ENCODE measurements at places on chromosomes 7 and 10.

DNA sequence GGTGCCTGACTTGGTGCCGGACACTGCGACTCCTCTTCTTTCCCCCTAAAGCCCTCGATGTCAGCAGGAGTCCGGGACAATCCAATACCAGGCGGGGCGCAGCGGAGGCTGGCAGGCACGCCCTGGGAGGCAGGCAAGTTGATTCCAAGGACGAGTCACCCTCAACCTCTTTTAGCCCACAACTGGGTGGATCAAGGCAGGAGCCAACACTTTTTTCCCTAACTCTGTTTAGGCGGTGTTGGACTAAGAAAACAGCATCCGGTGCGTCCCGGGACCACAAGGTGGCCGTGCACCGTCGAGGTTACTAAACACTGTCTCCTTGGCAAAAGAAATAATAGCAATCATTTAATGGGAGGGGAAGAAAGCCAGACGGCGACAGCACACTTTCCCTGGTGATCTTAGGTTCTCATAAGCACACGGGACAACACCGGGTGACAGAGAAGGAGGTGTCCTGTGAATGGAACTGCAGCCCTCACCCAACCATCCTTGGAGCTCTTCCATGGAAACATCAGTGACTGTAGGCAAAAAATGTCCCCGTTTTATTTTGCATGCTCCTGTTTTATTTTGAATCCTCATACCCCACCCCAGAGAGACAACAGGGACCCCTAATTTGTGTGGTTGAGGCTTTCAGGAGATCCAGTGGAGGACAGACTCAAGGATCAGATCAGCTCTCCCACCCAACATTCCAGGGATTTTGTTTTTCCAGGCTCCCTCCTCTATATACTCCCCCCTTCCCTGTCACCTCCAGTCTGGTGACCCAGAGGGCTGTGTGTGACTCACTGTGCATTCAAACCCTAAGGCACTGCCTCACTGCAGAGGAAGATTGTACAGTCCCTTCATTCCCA is 1.3 kb upstream of the CALCR start:
- DNase-seq: no peak

GRCh38 chr7:54426406-54426805 is 115.8 kb upstream of the VSTM2A start:
- DNase-seq: no peak

DNA sequence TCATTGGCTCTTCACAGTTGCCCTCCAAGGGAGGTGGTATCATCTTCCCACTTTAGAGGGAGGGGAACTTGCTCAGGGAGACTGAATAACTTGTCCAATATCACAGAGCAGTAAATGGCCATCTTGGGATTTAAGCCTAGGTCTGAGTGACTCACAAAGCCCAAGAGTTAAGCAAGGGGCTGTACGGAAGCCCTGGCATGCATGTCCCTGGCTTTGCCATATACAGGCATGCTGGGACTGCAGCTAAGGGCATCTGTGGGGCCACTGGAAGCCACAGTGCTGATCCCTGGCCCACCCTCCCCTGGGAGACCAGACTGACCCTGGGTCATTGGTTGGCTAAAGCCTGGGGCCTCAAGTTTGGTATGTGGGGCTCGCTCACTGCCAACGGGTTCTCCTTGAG is 3.1 kb downstream of the VSIR start:
- DNase-seq: no peak

GRCh38 chr7:45407730-45408408 is 166.3 kb upstream of the ADCY1 start:
- no peak for DNase-seq

DNA sequence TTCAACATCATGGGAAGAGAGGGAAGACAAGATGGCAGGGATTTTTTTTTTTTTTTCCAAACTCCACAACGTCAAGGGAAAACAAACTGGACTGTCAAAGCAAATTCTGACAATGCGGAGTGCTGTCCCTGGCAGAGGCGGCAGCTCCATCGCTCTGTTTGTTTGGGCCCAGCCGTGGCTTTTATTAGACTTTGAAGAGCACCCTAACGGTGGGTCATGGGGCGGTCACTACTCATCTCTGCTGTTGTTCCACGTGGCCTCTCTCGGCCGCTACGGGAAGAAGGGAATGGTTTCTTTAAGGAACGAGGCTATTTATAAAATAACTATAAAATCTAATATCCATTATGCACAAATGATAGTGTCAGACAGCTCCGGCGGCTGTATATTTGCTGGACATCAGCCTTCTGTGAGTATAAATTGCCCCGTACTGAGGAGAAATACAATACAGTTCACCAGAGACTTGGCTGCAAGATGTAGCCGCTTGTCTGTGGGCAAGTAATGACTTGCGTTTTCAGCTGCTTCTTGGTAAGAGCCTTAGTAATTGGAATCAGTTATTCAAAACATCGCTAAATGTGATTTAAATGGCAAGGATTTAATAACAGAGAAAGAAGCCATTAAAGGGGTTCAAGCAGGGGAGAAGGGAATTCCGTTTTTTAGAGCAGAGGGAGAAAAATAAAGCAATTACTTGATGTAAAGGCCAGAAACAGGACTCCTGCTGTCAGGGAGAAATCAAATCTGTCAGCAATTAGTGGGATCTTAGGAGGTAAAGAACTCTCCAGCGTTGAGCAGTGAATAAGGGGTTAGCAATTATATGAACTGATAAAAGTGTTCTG is 61.7 kb upstream of the RAB11FIP2 start:
- no peak for DNase-seq

GRCh38 chr7:99792967-99793366 is 9.0 kb upstream of the CYP3A4 start:
- DNase-seq: no peak

DNA sequence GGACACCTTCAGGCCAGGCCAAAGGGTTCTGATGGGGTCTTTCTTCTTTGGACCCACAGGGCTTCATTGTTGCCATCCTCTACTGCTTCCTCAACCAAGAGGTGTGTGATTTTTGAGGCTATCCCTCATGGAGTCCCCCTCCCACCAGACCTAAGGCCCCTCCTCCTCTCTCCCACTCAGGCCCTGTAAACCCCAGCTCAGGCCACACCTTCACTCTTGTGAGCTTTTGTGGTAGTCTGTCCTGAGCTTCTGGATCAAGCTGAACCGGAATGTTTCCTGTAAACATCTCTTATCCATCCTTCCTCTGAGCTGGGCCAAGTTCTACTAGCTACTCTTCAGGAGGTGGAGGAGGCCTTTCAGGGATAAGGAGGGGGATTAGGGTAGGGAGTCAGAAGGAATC is 13.5 kb downstream of the GHRHR start:
- no peak for DNase-seq

DNA sequence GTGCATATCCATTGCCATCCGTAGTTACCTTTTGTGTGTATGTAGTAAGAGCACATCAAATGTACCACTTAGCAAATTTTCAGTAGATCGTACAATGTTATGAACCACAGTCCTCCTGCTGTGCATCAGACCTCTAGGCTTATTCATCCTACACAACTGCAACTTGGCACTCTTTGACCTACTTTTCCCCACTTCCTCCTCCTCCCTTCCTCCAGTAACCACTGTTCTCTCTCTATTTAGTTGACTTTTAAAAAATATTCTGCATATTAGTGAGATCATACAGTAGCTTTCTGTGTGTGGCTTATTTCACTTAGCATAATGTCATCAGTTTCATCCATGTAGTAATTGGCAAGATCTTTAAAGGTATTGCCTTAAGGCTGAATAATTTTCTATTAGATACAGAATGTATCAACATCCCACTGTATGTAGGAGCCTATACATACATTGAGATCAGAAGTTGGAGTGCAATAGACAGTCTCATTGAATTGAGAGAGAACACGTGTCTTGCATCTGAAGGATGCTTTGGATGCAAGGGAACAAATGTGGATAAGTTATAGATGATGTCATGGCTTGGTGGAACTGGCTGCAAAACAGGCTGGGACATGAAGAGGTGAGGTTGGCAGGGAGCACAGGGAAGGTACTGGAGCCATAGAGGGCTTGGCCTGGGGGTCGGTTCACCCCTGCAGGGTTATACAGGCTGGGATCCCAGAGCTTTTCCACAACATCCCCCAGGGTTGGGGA is 83.0 kb upstream of the FAM180A start:
- DNase-seq: peak; percentile 21

DNA sequence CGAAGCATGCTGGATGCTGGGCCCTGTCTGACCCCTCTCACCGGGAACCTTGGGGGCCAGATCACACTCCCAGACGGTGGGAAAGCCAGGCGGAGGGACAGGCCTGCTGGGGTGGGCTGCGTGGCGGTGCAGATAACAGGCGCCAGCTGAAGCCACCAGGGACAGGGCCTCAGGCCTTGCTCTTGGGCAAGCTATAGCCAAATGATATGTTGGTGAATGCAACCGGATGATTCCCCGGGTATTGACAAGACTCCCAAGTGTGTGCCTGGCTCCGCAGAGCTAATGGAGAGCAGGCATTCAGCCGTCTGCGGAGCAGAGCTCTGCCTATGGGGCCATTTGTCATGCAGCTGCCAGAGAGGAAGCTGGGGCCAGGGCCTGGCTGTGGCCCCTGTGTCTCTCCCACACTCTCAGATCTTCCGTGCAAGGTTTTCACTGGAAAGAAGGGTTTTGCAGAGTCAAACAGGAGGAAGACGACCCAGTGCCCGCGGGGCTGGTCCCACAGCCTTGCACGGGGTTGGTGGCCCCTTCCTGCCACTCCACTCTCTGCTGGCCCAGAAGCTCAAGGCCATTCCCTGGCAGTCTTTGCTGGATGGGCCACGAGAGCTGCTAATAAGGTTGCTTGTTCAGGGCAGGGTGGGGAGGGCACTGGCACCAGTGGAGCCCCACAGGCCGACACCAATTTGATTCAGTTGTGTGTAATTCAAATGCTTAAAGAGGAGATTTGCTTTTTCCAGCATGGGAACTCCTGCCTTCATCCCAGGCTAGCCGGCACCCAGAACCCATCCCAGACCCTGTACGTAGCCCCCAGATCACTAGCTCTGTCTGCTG is 91.8 kb downstream of the PRKAG2 start:
- no peak for DNase-seq

DNA sequence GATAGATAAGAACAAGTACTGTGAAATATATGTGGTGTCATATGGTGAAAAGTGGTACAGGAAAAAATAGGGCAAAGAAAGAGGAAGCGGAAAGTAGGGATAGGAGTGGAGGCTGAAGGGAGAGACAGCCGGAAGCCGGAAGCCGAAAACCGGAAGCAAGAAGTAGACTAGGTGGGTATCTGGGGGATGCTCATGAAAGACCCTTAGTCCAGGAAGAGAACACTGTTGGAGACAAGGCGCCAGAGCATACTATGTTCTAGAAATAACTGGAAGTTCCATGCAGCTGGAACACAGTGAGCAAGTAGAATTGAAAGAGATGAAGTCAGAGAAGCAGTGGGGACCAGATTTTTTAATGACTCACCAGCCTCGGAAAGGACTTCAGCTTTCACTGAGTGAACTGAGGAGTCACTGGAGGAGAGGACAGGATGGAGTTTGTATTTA is 22.5 kb downstream of the ST8SIA6 start:
- DNase-seq: no peak

GRCh38 chr7:23261843-23262452 is 15.4 kb downstream of the GPNMB start:
- peak; percentile 73 for DNase-seq

DNA sequence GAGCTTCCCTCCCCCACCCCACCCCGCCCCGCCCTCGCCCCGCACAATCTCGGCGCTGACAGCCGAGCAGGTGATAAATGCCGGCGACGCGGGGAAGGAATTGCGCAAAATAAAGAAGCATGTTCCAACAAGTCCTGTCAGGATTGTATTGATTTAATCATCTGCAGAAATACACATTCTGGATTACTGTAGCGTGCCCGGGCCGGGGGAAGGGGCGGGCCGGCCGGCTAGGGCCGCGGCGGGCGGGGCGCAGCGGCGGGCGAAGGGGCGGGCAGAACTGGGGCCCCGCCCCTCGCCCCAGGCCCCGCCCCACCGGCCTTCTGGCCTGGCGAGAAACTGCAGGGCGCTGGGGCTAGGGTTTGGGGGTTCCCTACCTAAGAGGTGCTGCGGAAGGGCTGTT is 88.9 kb upstream of the PAX2 start:
- DNase-seq: no peak

GRCh38 chr10:1183701-1184100 is 127.5 kb downstream of the WDR37 start:
- DNase-seq: no peak

GRCh38 chr10:79052291-79053080 is 16.3 kb upstream of the ZMIZ1 start:
- peak; percentile 37 for DNase-seq

GRCh38 chr10:11586170-11586569 is 25.3 kb downstream of the USP6NL start:
- DNase-seq: no peak

DNA sequence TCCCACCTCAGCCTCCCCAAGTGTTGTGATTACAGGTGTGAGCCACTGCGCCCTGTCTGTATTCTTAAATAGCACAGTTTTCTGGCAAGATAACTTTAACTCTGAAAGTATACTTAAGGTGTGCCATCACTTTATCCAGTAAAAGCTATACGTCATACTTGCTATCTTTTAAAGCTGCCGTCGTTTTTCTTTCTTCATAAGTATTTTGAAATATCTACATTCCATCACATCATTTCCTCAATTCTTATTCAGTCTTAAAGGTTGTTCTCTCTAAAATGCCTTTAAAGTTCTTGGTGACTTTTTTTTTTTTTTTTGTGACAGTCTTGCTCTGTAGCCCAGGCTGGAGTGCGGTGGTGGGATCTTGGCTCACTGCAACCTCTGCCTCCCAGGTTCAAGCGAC is 34.7 kb downstream of the PTPN12 start:
- no peak for DNase-seq

DNA sequence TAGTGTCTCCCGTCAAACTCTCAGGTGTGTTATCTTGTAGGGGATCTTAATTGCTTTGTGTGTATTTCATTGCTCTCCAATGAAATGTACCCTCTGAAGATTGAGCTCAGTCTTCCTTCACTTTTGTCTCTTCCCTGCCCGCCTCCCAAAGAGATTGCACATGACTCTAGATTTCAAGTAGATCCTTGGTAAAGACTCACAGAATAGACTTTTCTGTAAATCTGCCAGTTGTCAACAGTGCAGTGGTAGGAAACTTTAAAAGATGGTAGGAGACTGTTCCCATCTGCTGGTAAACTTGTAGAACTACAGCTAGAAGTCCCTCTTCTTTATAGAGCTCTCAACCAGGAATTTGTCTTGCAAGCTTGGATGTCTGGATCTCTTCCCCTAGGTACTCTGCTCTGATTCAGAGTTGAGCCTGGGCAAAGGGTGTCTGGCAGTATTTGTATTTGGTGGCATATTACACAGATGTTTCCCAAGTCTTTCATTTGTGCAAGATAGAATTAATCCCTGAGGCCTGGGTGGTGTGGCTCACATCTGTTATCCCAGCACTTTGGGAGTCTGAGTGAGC is 9.6 kb downstream of the CCL26 start:
- no peak for DNase-seq

GRCh38 chr7:149822353-149822943 is 15.7 kb upstream of the ZNF862 start:
- no peak for DNase-seq

- DNase-seq: no peak
Measured at GRCh38 chr10:99456207-99456930, 25.9 kb upstream of the GOT1 start.

- no peak for DNase-seq
Measured at GRCh38 chr10:514137-514671, 175.3 kb downstream of the DIP2C start.

- DNase-seq: no peak
Measured at GRCh38 chr7:26618449-26618848, 245.9 kb downstream of the SKAP2 start.

- no peak for DNase-seq
Measured at GRCh38 chr7:69747144-69747543, 148.9 kb downstream of the AUTS2 start.
